ENCODE measurements at places on chromosomes 4 and X.

GRCh38 chr4:99856166-99856565 is 38.1 kb downstream of the LAMTOR3 start:
- DNase-seq, result peak; percentile 31

GRCh38 chrX:44218465-44218864 is 125.0 kb downstream of the EFHC2 start:
- DNase-seq, result no peak

DNA sequence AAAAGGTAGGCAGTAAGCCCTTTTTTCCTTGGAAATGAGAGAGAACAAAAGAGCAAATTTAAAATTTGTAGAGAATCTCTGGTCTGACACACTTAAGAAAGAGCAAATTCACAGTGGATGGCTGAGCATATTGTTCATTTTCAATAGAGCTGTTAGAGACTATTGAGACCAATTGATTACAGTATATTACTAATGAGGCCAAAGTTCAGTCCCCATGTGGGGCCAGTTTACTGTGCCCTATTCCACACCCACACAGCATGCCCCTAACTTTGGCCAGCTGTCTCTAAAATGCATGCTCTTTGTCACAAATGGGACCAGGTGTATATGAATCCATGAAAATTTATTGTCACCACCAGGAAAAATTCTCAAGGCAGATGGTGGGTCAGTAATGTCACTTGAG is 470.5 kb downstream of the PCDH7 start:
- DNase-seq, result no peak

DNA sequence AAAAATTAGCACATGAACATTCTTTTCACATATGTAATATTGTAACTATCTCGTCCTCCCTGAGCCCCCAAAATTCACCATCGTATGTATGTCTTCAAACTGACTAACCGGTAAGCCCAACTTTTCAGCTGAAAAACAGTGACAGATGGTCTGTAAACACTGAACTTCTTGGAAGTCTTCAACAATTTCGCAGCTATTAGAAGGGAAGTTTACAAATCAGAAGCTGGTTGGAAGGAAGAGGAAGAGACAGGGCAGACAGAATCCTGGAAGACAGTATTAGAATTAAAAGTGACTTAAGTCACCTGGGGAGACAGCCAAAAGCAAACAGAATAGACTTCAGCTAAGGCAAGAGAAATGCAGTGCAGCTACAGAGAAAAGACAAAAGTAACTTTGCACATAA is 858.4 kb downstream of the ADGRL3 start:
- DNase-seq, result no peak

DNA sequence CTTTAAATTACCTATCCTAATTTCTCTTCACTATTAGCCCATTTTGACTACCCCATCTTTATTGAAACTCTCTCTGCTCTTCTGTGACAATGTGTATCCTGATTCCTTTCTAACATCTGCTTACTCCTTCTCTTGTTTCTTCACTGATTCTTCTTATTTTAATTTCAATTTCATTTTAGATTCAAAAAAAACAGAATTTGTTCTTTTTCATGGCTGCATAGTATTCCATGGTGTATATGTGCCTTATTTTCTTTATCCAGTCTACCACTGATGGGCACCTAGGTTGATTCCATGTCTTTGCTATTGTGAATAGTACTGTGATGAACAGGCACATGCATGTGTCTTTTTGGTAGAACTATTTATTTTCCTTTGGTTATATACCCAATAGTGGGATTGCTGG is 120.0 kb upstream of the VAMP7 start:
- no peak for DNase-seq

DNA sequence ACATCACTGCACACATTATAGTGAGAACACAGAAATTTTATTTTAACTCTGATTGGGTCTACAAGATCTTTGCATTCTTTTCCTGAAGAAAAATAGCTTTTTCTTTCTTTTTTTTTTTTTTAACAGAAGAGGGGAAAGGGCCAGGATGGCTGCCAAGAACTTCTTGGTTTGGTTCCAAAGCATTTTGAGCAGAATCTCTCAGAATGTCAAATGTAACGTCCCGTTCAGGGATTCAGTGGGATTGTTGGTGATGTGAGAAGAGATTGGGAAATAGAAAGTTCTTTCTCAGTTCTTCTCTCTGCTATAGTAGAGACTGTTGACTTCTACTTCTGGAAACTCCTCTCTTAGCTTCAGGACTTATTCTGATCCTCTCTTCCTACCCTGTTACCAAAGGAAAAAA is 70.9 kb upstream of the CBR4 start:
- DNase-seq, result peak; percentile 78

DNA sequence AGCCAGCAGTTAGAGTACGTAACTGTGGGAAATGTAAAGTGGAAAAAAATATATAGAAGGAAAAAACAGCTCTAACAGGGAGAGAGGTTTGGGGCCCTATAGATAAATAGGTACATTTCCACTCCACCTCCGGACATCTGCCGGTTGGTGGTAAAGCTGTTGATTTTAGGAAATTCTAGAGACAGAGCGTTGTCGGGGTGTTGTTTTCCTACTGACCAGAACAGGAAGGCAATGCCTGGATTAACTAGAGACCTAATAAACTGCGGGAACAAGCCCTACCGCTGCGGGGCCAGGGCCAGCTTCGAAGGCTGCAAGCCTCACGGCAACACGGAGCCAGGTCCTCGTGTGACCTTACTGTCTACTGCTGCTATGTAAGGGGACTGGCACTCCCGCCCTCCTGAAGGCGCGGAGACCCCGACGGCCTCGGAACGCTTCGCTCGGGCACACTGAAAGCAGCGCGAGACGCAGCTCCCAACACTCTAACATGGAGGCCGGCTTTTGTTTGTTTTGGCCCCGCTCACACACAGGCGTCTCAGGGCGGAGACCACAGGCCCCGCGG is 702 bp upstream of the CDKN2AIP start:
- no peak for DNase-seq

DNA sequence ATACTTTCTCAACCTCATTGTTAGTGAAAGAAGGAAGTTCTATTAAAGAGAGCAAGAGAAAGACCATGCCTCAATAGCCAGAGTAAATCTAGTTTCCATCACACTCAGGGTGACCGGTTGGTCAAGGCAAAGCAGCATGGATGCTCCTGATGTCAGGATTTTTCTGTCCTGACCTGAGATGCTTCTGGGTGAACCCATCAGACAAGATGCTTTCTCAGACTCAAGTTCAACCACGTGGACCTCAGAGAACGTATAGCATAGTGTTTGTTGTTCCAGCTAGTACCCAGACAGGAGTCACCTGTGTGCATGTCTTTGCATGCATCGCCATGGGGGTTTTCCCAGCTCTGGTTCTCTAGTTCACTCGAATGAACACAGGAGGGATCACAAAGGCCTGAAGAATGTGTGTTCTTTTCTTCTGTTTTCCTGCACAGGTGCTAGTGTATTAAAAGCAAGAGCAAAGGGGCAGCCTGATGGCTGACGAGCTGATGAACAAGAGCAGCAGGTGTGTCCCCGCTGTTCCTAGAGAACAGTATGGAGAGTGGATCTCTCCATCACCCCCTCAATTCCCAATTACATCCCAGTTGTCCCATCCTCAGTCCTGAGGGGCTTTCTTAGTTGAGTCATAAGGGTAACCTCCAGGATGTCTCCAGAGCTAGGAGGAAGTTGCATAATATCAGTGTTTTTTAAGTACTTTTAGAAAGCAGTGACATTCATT is 110.5 kb upstream of the ENPP6 start:
- DNase-seq, result no peak

DNA sequence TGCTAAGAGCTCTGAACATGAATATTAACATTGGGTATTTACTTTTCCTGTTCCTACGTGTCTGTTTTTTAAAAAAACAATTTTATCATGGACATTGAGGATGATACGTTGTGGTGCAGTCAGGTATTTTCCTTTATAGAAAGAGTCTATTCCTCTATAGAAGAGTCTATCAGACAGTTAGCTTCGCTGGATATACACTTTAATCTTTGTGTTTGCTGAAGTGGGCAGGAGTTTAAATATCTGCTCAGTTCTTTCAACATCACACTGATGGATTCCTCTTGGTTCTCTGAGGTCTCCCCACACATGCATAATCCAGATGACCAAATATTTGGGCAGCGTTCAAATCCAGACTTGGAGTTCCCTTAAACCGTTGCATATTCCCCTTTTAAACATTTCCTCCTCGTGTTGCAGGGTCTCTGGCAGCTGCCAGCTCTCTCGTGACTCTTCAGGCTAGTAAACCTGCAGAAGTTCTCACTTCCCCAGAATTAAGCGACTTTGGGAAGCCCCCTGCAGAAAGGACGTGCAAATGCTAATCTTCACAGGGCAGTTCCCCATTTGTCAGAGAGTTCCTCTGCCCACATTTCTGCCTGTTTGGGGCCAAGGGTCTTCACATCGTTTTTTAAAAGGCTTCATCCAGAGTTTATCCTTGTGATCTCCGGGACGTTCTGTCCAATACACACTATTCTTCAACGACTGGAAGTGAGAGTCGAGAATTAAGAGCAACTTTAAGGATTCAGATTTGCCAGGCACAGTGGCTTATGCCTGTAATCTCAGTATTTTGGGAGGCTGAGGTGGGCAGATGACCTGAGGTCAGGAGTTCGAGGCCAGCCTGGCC is 20.5 kb upstream of the DHRSX start:
- DNase-seq, result no peak

DNA sequence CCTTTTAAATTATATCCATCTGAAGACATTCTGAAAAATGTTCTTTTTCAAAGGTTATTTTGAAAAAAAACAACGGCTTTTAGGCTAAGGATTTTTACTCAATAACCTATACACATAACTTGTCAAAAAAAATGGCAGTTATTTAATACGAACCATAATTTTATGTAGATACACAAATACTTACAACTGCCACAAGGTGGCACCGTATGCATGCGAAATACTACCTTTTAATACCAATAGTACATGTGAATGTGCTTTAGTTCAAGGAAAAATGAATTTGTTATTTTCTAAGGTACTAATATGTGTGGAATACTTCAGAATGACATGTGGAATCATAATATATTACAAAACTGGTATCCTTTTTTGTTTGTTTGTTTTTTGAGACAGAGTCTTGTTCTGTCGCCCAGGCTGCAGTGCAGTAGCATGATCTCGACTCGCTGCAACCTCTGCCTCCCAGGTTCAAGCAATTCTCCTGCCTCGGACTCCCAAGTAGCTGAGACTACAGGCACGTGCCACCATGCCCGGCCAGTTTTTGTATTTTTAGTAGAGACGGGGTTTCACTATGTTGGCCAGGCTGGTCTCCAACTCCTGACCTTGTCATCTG is 4.6 kb upstream of the MAD2L1 start:
- DNase-seq, result peak; percentile 74

- peak; percentile 39 for DNase-seq
These were observed 15.3 kb downstream of the SEPSECS start for GRCh38 chr4:25144870-25145481.

GRCh38 chr4:64417974-64418373 is 8.7 kb upstream of the TECRL start:
- no peak for DNase-seq

- DNase-seq, result no peak
These were observed 23.6 kb downstream of the ANTXR2 start for GRCh38 chr4:80049402-80049801.

Measured in EH (cell line).